ENCODE measurements at places on chromosomes 2 and 18.

DNA sequence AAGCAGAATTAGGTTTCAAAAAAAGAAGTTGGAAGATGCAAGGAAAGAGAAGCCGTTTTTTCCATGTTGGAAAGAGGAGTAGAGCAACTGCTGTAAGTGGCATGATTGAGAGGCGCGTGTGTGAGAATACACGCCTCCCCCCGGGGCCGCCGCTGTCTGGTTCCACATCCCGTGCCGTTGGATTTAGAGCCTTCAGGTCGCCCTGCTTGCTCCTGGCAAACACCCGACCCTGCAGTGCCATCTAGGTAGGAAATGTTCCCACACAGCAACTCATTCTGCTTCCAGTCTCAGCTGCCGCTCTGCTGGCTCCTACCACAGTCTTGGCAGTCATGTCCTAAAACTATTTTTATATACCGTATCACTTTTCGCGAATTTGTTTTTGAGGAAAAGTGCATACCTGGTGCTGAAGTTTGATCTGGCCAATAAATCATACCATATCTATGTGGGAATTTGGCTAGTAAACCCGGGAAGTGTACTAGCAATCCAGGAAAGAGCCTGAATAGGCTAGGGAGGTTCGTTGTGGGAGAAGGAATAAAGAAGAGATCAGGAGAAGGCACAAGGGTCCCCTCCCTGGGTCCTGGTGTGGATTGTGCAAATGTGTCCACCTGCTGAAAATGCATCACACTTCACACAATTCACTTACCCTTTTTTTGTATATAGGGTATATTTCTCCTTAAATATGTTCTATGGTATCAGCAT is 372.7 kb downstream of the FBXO15 start:
- DNase-seq, result no peak

DNA sequence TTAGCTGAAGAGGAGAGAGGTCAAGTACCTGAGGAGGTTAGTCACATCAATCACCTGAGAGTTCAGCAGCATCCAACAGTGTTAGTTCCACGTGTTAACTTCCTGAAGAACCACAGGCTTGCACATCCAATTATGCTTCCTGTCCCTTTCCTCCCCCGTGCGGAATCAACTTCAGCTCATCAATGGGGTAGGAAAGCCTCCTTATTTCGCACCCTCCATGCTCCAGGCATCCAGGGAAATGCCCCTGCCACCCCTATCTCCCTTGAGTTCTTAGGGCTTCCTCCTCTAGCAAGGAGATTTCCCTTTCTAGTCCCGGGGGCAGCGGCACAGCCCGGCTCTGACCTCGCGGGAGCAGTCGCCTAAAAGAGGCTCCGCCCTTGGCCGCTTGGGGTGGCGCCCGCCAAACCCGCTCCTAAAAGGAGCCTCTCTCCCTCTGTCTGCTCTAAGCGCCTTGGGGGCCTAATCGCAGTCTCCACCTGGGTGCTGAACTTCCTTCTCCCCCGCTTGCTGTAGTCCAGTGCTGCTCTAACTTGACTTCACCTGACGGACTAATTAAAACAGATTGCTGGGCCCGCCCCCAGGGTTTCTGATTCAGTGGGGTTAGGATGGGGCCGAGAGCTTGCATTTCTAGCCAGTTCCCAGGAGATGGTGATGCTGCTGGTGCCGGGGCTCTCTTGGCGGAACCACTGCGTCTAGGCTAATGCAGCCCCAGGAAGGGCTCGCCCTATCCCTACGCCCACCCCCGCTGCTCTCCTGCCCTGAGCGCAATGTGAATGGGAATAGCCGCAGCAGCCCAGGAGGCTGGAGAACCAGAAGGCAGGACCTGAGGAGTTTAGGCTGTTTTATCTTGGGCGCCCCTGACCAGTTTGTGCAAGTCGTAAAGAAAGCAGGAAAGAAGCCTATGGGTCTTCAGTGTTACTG is 3.4 kb upstream of the TET3 start:
- DNase-seq, result no peak

GRCh38 chr18:9653390-9653789 is 39.0 kb upstream of the PPP4R1 start:
- no peak for DNase-seq

DNA sequence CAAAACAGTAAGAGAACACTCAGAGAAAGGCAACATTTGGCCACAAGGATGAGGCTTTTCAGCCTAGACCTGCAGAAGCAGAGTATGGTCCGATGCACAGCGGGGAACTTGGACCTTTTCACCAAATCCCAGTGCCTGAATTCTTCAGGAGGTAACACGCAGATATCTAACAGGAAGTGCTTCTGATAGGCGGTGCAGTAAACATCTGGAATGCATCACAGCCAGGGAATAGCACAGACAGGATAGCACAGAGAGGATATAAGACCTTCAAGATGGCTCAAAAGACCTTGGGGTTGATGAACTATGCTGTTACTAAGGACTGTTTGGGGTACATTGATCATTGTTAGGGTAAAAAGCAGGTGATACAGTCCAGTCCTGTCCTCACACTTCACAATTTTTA is 1.7 kb downstream of the TMEM127 start:
- no peak for DNase-seq

DNA sequence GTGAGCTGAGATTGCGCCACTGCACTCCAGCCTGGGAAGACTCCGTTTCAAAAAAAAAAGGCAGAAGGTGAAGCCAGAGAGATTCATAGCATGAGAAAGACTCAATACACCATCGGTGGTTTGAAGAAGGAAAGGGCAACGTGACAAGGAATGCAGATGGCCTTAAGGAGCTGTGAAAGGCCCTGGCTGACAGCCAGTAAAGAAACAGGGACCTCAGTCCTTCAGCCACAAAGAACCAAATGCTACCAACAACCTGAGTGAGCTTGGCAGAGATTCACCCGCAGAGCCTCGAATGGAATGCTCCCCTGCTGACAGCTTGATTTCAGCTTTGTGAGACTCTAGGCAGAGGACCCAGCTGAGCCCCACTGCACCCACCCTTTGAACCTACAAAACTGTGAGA is 154.9 kb upstream of the NDUFV2 start:
- no peak for DNase-seq

GRCh38 chr18:36186461-36187192 is 670 bp upstream of the MOCOS start:
- DNase-seq, result no peak

GRCh38 chr18:62186499-62186773 is 420 bp downstream of the PIGN start:
- DNase-seq, result no peak

GRCh38 chr2:119178776-119179175 is 20.2 kb upstream of the C1QL2 start:
- DNase-seq, result no peak

DNA sequence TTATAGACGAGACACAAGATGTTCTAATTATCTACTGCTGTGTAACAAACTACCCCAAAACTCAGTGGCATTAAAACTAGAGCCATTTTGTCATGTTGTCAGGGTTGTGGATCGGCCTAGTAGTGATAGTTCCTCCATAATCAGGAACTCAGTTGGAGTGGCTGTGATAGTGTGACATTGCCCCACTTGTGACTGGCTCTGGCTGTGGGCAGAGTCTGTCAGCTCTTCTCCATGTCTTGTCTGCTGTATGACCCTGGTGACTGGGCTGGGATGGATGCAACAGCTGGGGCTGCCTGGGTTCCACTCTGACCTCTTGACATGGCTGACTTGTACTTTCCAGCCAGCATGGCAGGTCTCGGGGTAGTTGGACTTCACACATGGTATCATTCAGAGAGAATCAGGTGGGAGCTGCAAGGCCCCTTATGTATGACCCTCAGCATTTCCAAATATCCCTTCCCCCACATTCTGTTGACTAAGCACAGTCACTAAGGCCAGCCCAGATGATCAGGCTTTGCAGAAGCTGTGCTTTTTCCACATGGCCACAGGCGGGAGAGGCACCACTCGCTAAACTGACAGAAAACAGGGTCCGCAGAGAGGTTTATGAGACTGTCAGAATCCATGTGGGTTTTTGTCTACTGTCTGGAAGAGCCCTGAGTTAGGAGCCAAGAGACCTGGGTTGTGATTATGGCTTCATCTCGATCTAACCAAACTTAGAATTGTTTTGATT is 50.3 kb downstream of the SETBP1 start:
- no peak for DNase-seq

All from stimulated activated CD8-positive, alpha-beta memory T cell treated with anti-CD3 and anti-CD28 coated beads, Interleukin-2, amount 100 ng/mL, for 1 hour (primary cell).